Activated CD4-positive, alpha-beta T cell treated with anti-CD3 and anti-CD28 coated beads for 48 hours (primary cell): ENCODE measurements at places on chromosomes 13 and 19.
A peak's percentile ranks its signal among the peaks of the same experiment; 100 is the strongest.

GRCh38 chr13:95188128-95188527 is 113.1 kb downstream of the ABCC4 start:
- no peak for DNase-seq

- DNase-seq: no peak
Measured at GRCh38 chr13:103282571-103283450, 216.6 kb upstream of the SLC10A2 start.

- DNase-seq: peak; percentile 26
Measured at GRCh38 chr19:1151037-1151724, 22.9 kb downstream of the SBNO2 start.

DNA sequence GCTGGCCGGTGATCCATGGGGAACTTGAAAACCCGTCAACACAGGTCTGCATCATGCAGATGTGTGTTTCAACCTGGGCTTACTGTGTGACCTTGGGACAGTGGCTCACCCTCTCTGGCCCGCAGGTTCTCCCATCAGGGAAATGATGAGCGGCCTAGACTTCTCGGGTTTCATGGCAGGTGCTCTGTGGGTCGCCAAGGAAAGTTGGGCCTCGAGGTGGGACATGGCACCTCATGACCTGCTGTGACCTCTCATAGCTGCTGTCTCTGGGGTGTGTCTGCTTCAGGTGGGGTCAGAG is 50.8 kb upstream of the NFIC start:
- no peak for DNase-seq

GRCh38 chr13:49225223-49226042 is 5.3 kb downstream of the MLNR start:
- no peak for DNase-seq

- peak; percentile 19 for DNase-seq
Measured at GRCh38 chr19:16627193-16627927, 644 bp downstream of the MED26 start.

- no peak for DNase-seq
Measured at GRCh38 chr19:46904114-46905060, 43.6 kb downstream of the ARHGAP35 start.

DNA sequence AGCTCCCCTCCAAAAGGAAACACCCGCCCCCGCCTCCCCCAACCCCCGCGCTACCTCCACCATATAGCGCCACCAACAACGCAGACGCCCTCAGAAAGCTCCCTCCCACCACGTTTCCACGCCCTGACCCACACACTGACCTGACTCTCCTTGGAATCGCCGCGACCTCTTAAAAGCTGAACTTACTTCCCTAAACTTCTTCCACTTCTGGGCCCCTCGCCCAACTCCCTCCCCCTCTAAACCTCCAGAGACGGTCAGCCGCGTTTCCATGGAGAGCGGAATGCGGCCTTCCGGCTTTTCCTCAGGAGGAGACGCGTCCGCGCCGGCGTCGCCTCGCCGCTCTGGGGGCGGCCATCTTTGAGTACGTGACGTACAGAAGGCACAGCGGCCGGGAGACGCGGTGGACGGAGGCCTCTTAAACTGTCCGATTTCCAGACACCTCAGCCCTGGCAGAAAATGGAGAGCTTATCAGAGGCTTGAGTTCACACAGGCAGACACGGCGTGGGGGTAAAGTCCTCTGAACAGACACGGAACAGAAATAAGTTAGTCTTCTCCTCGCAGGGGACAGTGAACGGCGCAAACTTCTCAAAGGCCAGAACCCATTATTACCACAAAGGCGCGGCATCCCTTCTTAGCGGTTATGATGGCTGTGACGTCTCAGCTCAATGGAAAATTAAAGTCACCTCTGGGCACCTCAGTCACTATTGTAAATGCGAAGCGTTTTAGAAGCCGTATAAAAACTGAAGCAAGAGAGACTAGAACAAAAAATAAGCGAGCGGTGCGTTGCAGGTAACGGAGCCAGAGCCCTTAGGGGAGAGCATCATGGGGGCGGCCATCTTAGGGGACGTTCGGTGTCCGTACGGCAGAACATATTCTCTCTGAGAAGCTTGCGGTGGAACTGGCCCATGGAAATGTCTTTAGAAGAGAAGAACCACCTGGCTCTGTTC is at the start of gene ZNF432:
TSS of gene ZNF432 (minus strand) at position 284 of the 947 bp plus-strand sequence. CDS start 1,970 bp downstream, outside the sequence.
- peak; percentile 86 for DNase-seq

DNA sequence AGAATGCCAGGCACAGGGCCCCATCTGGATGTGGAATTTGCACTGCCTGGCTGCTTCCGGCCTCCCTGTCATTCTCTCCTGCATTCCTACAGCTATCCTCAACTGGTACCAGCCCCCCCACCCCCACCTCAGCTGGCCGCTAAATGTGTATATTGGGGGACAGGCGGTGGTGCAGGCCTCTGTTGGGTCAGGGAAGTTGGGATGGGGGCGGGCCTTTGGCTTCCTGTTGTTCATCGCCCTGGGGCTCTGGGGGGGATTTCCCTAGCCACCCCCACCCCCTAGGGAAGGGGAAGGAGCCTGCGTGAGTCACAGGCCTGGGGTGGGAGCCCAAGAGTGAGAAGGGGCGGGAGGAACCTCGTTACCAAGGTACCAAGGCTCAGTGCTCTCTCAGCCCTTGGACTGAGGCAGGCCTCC is 10.6 kb downstream of the POU2F2 start:
- peak; percentile 90 for DNase-seq

DNA sequence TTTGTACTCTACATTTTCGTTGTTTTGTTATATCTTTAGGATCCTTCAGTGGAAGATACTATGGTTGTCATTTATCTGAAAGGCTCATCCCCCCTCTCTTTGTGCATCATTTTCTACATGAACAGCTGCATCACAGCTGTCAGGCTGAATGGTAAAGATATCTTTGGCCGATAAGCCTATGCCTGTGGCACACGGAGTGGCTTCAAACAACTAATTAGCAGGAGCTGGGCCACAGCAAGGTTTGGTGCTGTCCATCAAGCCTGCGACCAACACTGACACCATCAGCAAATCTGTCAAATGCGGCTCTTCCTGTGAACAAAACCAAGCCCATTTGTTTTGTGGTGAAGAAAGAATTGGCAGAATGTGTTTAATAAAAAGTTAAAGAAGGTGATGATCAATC is 334.4 kb downstream of the PCDH9 start:
- no peak for DNase-seq

DNA sequence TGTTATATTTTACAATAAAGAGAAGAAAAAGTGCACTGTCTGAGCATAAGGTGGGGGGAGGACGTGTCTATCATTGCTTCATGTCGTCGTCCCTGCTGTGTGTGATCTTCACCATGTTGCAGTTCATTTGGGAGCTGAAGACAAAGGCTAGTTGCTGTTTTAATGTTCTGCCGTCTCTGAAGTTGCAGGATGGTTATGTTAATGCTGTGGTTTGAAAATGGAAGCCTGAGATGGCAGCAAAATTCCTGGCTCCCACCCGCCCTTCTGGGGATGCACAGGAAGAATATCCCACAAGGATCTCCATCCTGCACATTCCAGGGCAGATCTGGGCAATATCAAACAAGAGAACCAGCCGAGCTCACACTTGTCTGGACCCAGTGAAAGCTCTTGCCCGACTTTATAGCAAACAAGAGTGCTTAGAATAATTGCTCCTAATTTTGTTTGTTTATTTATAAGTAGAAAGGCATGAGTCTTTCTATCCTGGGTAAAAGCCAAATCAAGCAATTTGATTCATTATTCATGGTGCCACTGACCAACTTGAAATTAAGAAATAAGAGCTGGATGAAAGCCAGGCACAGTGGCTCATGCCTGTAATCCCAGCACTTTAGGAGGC is 110.3 kb upstream of the ABCC4 start:
- no peak for DNase-seq

- no peak for DNase-seq
Measured at GRCh38 chr13:26230703-26231102, 8.6 kb upstream of the RNF6 start.
